HT-29 (cell line): ENCODE measurements at places on chromosomes 1 and 21. TPM values are rescaled to one million over a fixed set of nuclear protein-coding genes. Genes with fewer than 3 reads are reported as not detected.

The NR1I3 gene
- not detected in 2 replicates for total RNA-seq

The DDR2 gene
- 0.05 and 0.91 TPM in 2 replicates for total RNA-seq

GRCh38 chr1:95829556-95829955 lies 595.5 kb downstream of the RWDD3 start:
- DNase-seq, result no peak

GRCh38 chr1:206823727-206824126 lies 41.7 kb upstream of the IL20 start:
- no peak for DNase-seq
